ENCODE measurements at places on chromosomes 16 and 17.

DNA sequence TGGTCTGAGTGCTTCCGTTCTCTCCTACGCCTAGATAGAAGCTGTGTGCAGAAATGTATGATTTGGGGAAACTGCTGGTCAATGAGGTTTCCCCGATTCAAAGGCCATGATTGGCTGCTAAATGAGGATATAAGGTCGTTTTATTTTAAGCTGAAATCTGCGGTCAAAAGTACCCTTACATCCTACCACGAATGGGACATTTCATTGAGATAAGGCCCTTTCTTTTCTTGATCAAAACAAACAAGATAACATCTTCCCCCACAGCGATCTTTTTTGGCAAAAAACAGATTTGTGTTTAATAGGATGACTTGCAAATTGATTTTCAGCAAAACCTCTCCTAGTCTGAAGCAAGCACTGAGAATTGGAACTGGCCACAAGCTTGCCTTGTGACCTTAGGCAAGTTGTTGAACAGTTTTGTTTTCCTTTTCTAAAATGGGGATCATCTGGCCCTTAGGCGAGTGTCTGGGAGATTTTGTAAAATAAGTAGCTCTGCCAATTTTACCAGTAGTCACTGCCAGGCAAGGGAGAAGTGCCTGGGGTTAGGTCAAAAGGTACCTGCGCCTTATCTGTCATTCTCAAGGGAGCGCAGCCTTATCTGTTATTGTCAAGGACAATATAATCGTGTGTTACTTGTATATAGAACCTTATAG, 635 bp downstream of the SCPEP1 start:
- DNase-seq = no peak

DNA sequence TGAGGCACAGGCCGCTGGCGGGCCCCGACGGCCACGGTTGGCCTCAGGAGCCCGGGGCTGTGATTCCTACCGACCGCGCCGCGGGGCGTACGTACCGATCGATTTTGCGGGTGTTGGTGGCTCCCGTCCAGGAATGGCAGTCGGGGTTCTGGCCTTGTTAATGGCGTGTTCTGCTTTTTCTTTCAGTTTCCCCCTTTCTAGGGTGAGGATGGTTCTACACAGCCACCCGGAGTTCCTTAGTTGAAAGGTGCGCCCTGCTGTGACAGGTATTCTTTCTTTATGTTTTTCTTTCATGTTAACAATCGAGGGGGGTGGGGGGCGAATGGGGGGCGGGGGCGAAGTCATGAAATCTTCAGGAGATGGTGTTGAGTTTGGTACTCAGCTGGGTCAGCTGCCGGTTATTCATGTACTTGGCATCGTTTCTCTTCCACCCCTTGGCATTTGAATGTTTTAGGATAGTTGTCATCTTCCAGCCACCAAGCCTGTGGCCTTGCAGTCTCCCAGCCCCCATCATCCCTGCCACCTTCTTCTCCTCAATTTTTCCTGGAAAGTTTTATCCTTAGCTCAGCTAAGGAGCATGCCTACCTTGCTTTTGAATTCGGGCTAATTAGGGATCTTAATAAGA, 802 bp downstream of the CYLD start:
- DNase-seq = peak; percentile 56

DNA sequence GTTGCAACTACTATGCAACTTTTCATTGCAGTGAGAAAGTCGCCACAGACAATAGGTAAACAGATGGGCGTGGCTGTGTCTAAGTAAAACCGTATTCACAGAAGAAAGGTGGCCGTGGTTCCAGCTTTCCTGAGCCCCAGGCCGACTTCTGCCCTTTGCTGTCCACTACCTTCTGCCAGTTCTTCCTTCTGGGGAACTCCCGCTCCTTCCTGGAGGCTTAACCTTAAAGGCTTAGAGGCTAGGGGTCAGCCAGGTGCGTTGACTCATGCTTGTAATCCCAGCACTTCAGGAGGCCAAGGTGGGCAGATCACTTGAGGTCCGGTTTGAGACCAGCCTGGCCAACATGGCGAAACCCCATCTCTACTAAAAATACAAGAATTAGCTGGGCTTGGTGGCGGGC, 2.1 kb upstream of the SEPTIN12 start:
- no peak for DNase-seq

DNA sequence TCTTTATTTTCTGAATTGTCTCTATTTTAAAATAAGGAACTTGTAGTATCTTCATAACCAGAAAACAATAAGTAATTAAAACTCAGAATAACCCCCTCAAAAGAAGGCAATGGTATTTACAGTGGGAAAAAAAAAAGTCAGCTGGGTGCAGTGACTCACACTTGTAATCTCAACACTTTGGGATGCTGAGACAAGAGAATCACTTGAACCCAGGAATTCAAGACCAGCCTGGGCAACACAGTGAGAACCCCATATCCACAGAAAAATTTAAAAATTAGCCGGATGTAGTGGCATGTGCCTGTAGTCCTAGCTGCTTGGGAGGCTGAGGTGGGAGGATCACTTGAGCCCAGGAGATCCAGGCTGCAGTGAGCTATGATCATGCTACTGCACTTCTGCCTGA, 33.5 kb downstream of the ADAM11 start:
- DNase-seq = no peak

GRCh38 chr17:8324923-8325322, 14.7 kb upstream of the ODF4 start:
- no peak for DNase-seq

All from stimulated activated naive CD4-positive, alpha-beta T cell (primary cell).